ENCODE measurements at places on chromosomes 1 and 21. TPM values are rescaled to one million over a fixed set of nuclear protein-coding genes. Genes with fewer than 3 reads are reported as not detected.

Gene ZMYM1
- total RNA-seq = 14.0 TPM

DNA sequence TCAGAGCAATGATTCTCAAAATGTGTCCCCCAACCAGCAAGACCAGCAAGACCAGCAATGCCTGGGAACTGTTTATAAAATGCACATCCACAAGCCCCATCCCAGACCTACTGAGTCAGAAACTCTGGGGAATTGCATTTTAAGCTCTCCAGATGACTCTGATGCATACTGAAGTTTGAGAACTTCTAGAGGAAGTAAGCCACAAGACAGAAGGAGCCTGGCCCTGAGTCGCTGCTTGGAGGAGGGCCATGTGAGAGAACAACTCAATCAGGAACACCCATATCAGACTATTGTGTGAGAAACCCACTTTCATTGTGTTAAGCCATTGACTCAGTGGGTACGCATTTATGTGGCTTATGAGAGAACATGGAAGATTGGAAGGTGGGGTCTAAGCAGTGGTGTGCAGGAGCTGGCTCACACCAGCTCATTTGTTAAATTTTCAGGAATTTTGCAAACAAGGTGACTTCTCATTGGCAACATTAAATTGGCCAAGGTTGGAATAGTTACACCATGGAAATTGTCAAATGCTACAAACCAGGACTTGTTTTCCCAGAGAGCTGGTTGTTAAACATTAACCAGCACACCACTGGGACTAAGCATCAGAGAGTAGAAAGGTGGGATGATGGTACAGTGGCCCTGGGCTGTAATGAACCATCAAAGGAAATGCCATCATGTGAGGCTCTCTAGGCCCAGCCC is 38.9 kb downstream of the ATP1A1 start:
- no peaks in the 10 kb centered on the region for H3K36me3 ChIP-seq
- H3K4me1 ChIP-seq = peaks cover 16% of the 10 kb centered on the region
- H3K27ac ChIP-seq = no peak overlapping the region
- no peak overlapping the region for H3K4me3 ChIP-seq
- no peaks in the 10 kb centered on the region for H3K27me3 ChIP-seq

Gene SGIP1
- total RNA-seq = not detected

GRCh38 chr1:90027281-90027680 is 32.4 kb downstream of the ZNF326 start:
- DNase-seq = no peak
- H3K27me3 ChIP-seq = no peaks in the 10 kb centered on the region
- no peak overlapping the region for H3K27ac ChIP-seq
- no peak overlapping the region for H3K4me3 ChIP-seq
- no peaks in the 10 kb centered on the region for H3K4me1 ChIP-seq

GRCh38 chr1:21906173-21907078 is 30.7 kb downstream of the HSPG2 start:
- DNase-seq = no peak
- peaks cover 1% of the 10 kb centered on the region for H3K36me3 ChIP-seq
- H3K4me3 ChIP-seq = no peak overlapping the region
- H3K27me3 ChIP-seq = no peaks in the 10 kb centered on the region

DNA sequence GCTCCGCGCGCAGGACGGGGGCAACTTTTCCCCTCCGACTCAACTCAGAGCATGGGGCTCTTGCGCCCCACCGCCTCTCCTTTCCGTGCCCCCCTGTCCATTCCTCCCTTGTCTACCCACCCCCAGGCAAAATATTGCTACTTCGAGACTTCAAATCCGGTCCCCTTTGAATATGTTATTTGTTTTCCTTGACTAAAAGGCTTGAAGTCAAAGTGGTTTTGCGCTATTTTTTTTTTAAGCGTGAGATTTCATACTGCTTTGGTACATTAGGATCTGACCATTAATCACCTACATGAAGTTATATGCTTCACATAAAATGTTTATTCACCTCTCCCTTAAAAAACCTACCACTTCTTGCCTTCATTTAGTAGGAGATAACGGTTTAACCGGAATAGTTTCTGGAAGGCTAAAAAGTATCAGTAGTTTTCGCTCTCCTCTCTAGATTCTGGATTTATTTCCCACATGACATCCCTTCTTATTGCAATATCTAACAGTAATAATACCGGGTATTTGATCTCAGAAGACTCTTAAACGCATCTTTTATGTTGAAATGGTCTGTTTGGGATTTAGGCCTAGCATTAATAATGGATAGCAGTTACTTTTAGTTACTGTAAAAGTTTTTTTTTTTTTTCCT is 1.6 kb downstream of the NFIA start:
- H3K4me1 ChIP-seq = no peaks in the 10 kb centered on the region
- DNase-seq = no peak
- no peaks in the 10 kb centered on the region for H3K36me3 ChIP-seq
- H3K27me3 ChIP-seq = no peaks in the 10 kb centered on the region
- no peak overlapping the region for H3K27ac ChIP-seq
- H3K4me3 ChIP-seq = peak overlapping the region; percentile 55

Gene OR2T2
- not detected for total RNA-seq

DNA sequence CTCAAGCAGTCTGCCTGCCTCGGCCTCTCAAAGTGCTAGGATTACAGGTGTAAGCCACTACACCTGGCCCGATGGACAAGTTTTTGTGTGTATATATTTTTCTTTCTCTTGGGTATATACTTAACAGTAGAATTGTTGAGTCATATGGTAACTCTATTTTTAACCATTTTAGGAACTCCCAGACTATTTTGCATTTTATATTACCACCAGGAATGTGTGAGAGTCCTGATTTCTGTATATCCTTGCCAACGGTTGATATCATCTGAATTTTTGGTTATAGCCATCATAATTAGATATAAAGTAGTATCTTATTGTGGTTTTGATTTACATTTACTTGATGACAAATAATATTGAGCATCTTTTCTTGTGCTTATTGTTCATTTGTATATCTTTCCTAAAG is 20.7 kb downstream of the FNBP1L start:
- no peaks in the 10 kb centered on the region for H3K27me3 ChIP-seq
- no peak for DNase-seq
- H3K27ac ChIP-seq = no peak overlapping the region
- no peak overlapping the region for H3K4me3 ChIP-seq

DNA sequence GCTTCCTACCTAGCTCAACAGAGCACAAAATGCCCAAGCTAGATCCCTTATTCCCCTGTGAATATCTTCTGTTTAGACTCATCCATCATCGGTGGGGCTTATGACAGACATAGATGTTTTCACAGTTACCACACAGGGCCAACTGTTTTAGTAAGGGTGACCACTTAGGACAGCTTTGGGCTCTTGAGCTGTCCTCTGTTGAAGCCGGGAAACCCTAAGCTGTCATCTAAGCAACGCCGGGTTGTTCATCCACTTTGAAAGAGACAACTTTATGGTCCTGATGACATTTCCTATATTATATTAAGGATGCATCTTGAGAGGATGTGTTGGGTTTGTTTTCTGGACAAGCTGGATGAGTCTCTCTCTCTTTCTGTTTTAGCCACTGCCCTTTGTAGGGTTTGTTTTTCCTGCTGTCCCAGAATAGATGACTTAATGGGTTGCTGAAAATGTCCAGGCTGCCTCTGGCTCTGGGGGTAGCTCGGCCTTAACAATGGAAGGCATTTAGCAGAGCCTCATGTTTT is 110.5 kb upstream of the UBE2U start:
- no peak for DNase-seq
- no peak overlapping the region for H3K4me3 ChIP-seq
- no peaks in the 10 kb centered on the region for H3K4me1 ChIP-seq
- no peak overlapping the region for H3K27ac ChIP-seq
- no peaks in the 10 kb centered on the region for H3K27me3 ChIP-seq

Gene PTPN22
- total RNA-seq = not detected

GRCh38 chr1:155250246-155250632 is 5.0 kb downstream of the ENTREP3 start:
- H3K4me1 ChIP-seq = peaks cover 4% of the 10 kb centered on the region
- H3K36me3 ChIP-seq = no peaks in the 10 kb centered on the region
- H3K27ac ChIP-seq = no peak overlapping the region

DNA sequence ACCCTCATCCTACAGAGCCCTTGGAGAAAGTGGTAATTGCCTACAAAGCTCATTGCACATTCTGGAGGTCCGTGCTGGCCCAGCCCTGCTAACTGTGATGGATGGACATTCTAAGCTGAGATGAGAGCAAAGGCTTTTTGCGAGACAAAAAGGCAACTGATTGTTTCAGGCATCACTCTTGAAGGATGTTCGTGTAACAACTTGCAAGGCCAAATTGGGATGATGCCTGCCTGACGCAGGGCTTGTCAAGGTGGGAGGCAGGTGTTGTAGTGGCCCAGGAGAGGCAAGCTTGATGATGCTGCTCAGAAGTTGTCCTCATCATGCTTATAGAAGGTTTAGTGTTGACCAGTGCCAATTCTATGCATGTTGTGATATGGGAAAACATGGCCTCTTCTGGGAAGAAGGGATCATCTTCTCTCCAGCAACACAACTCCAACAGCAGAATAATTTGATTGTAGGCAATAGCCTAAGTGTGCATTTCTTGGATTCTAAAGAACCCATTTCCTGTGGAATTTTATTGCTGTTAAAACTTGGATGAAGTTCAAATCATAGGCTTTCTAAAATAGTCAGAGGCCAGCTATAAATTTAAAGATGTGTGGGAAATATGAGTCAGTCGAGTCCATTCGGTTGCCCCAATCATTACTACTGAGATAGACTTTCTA is 102.5 kb upstream of the COA6 start:
- no peaks in the 10 kb centered on the region for H3K27me3 ChIP-seq
- no peak overlapping the region for H3K27ac ChIP-seq
- DNase-seq = no peak
- H3K36me3 ChIP-seq = no peaks in the 10 kb centered on the region
- H3K4me1 ChIP-seq = no peaks in the 10 kb centered on the region

- no peaks in the 10 kb centered on the region for H3K27me3 ChIP-seq
- H3K27ac ChIP-seq = peak overlapping the region; percentile 42
- peak; percentile 47 for DNase-seq
- peaks cover 31% of the 10 kb centered on the region for H3K4me1 ChIP-seq
- no peak overlapping the region for H3K4me3 ChIP-seq
Measured at GRCh38 chr1:109371341-109371739, 26.4 kb downstream of the SORT1 start.

Gene F13B
- not detected for total RNA-seq

- H3K36me3 ChIP-seq = no peaks in the 10 kb centered on the region
- no peaks in the 10 kb centered on the region for H3K4me1 ChIP-seq
- H3K4me3 ChIP-seq = no peak overlapping the region
- H3K27me3 ChIP-seq = no peaks in the 10 kb centered on the region
- DNase-seq = no peak
Measured at GRCh38 chr1:57124768-57125446, 159.1 kb upstream of the C8B start.

DNA sequence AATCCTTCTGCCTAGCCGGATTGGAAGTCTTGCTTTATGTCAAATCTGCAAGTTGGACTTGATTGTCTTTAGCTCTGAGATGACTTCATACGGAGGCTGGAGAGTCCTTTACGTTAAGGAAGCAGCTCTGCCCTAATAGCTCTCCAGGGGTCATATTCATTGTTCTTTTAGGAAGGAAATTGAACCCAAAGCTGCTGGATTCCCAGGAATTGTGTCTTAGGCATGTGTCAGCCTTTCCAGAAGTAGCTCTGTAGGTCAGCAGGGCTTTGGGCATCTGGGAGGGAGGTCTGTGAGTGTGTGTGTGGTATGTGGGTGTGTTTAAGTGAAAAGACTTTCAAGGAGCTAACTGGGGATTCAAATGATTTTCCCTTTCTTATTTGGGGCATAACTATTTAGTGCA is 82.4 kb downstream of the ABCA4 start:
- peaks cover 9% of the 10 kb centered on the region for H3K4me1 ChIP-seq
- no peak for DNase-seq
- H3K27me3 ChIP-seq = no peaks in the 10 kb centered on the region
- H3K27ac ChIP-seq = no peak overlapping the region
- H3K4me3 ChIP-seq = no peak overlapping the region

DNA sequence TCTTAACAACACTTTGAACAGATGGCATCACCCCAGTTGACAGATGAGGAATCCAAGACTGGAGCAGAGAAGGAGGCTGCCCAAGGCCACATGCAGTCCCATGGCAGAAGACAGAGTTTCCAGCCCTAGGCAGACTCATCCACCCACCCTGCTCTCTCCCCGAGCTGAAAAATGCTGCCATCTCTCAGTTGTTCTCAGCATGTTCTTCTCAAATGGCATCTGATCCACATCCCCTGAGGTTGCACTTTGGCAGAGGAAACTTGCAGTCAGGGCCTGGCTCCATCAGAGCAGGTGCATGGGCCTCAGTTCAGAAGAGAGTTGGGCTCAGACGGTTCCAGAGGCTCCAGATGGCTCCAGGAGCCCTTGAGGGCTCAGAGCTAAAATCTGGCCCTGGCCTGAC is 709.4 kb downstream of the MATN1 start:
- no peak for DNase-seq
- H3K4me3 ChIP-seq = no peak overlapping the region
- no peaks in the 10 kb centered on the region for H3K4me1 ChIP-seq
- no peaks in the 10 kb centered on the region for H3K36me3 ChIP-seq
- no peak overlapping the region for H3K27ac ChIP-seq

DNA sequence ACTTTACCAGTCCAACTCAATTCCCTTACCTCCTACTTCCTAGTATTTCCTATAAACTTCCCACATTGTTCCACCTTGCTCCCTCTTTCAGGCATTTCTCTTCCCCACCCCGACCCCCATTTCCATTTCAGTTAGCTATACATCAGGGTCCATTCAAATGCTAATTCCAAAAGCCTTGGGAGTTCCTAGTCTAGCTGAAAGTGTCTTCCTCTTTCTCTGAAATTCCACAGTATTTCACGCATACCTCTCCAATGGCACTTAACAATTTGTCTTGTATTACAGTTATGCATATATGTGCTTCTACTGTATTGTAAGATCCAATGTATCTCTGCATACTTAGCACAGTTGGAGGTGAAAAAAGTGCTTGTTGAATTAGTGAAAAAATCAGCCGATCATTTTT is 94.9 kb downstream of the ZNF644 start:
- DNase-seq = no peak
- H3K4me1 ChIP-seq = peaks cover 12% of the 10 kb centered on the region
- H3K36me3 ChIP-seq = no peaks in the 10 kb centered on the region
- H3K27ac ChIP-seq = peak overlapping the region; percentile 30
- no peak overlapping the region for H3K4me3 ChIP-seq
- no peaks in the 10 kb centered on the region for H3K27me3 ChIP-seq

DNA sequence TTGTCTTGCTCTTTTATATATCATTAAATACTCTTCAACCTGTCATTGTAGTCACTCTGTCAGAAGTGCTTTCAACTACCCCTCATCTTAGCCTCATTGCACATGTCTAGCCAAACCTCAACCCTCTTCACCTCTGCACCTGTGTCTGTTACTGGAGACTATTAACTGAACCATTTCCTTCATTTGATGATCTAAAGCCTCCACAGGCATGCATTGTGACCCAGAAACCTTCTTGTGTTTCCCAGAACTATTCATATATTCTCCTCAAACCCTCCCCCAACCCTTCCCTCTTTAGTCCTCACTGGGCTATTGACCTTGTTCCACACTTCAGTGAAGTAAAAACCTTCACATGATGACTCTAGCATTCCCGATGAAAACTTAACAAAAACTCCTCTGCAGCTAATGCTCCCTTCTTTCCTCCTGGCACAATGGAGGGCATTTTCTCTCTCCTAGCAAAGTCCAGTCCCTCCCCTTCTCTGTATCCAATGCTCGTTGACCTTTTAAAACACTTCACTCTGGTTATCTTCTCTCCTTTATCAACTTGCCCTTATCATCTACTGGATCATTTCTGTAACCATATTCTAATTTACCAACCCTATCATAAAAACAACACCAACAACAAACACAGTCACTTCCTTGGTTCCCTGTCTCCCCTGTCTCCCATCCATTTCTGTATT is 86.1 kb downstream of the BACH1 start:
- H3K4me1 ChIP-seq = peaks cover 69% of the 10 kb centered on the region
- no peak overlapping the region for H3K4me3 ChIP-seq
- no peak for DNase-seq
- H3K27ac ChIP-seq = no peak overlapping the region
- H3K27me3 ChIP-seq = no peaks in the 10 kb centered on the region
- H3K36me3 ChIP-seq = no peaks in the 10 kb centered on the region

All from Caco-2 (cell line).